ENCODE measurements at places on chromosomes 6 and 20.
A peak's percentile ranks its signal among the peaks of the same experiment; 100 is the strongest.

GRCh38 chr6:6697620-6698019 is 109.1 kb downstream of the LY86 start:
- no peak for DNase-seq

- no peak for DNase-seq
These were observed 29.9 kb upstream of the FAM210B start for GRCh38 chr20:56328861-56329260.

- no peak for DNase-seq
These were observed 4.4 kb upstream of the PLCB1 start for GRCh38 chr20:8127553-8128255.

DNA sequence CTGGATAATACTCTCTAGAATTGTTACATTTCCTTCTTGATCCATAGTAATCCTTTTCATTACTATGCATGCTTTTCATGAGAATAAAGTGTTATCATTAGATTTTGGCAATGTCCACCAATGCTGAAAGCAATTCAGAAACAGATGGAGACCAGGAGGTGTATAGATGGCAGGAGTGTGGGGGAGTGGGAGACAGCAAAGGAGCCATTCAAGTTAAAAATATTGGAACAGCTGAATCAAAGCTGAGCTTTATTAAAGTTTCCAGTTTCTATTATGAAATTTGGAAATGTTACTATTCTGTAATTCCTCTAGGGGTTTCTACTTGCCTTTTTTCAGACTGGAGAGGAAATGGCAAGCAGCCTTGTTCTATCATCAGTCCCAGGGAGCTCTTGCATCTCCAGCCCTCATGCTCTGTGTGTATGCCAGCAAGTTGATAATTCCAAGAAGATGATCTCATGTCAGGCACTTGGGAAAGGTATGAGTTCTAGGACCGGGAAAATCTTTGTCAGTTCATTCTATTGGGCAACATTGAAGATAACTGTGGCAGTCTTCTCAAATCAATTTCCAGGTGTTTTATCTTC is 228.0 kb downstream of the CD109 start:
- no peak for DNase-seq

DNA sequence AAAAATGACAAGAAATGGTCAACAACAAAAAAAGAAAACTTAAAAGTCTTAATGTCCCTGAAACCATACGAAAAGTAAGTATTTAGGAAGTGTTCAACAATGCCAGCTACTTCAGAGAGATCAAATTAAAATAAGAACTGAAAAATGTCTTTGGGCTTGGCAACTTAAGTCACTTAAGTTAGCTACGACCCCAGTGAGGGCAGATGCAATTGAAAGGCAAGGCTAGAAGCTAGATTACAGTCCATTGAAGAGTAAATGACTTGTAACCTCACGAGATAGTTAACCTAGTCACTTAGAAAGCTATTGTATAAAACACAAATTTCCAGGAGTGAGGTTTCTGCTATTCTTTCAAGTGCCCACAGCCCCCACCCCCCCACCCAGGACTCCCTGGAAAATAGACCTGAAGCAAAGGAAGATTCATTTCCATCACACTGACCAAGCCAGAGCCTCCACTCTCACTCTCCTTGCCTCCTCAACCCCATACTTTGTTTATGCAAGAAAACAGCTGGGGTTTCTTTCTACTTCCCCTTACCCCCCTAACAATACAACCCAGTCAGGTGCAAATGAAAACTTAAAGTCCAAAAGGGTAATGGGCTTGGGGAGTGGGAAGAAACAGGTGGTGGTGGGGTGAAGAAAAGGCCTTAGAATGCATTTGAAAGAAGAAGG is 14.6 kb downstream of the RTN4IP1 start:
- DNase-seq = no peak

DNA sequence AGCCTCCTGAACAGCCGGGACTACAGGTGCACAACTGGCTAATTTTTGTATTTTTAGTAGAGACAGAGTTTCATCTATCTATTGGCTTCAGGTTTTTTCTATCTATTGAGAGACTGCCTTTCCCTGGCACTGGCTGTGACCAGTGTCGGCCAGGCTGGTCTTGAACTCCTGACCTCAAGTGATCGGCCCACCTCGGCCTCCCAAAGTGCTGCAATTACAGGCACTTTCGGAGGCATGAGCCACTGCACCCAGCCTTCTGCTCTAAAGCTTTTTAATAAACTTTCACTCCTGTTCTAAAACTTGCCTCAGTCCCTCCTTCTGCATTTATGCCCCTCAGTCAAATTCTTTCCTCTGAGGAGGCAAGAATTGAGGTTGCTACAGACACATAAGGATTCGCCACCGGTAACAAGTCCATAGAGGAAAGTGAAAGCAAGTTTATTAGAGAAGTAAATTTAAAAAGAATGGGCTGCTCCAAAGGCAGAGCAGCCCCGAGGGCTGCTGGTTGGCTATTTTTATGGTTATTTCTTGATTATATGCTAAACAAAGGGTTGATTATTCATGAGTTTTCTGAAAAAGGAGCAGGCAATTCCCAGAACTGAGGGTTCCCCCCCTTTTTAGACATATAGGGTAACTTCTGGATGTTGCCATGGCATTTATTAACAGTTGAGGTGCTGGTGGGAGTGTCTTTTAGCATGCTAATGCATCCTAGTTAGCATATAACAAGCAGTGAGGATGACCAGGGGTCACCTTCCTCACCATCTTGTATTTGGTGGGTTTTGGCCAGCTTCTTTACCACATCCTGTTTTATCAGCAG is 44.8 kb upstream of the RNGTT start:
- DNase-seq = no peak

- no peak for DNase-seq
These were observed 15.9 kb downstream of the UNC5CL start for GRCh38 chr6:41023114-41023513.

DNA sequence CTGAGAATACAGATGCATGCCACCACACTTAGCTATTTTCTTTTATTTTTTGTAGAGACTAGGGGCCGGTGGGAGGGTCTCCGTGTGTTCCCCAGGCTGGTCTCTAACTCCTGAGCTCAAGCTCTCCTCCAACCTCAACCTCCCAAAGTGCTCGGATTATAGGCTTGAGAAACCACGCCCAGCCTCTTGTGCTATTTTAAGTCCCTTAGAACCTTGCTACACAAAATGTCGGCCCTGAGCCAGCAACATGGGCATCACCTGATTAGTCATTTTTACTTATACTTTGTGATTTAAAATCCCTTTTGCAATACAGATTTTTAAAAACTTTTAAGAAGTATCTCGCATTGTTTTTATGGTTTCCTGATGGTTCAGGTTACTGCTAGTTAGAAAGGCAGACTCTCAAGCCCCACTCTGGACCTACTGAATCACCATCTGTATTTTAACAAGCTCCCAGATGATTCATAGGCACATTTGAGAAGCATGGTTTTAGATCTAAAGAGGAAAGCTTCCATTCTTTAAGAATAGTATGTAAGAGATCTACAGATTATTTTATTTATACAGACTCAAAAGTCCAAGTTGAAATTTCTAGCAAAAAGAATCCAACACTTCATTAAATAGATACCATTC is 186.3 kb downstream of the PTPRT start:
- no peak for DNase-seq

DNA sequence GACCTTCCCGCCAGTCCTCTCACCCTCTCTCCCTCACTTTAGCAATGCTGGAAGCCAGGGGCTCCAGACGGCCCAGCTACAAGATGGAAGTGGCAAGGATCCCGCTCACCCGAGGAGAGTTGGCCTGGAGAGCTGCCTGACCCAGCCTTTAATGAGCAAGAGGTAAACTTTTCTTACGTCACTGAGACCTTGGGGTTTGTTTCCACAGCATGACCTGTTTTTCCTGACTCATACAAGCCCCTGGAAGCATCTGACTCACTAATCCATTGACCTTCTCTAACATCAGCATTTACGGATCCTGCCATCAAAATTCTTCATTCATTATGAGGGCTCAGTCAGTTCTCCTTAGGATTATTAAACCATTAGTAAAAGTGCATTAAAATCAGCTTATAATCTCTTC is 120.4 kb downstream of the MYLK4 start:
- DNase-seq = peak; percentile 97

GRCh38 chr6:45619211-45619760 is 241.6 kb upstream of the SUPT3H start:
- DNase-seq = no peak

GRCh38 chr6:127793396-127793795 is 107.5 kb downstream of the THEMIS start:
- DNase-seq = no peak

GRCh38 chr20:41055679-41056078 is 27.1 kb downstream of the TOP1 start:
- no peak for DNase-seq

- DNase-seq = no peak
These were observed 12.4 kb downstream of the MAP1LC3A start for GRCh38 chr20:34570859-34571306.

DNA sequence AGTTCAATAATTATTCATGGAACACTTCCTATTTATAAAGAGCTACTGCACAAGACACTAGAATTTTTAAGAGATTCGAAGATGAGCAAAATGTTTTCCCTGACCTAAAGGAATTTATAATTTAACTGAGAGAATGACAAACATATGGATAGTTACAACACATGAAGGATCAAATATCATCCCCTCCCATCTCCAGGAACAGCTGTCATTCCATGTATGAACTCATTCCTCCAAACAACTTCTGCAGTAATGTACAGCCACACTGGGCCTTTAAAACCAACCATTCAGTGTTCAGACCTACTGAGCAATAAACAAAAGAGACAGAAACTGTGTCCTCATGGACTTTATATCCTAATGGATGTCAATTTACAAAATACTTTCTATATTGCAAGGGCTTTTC is 87.8 kb downstream of the KIF16B start:
- DNase-seq = no peak

DNA sequence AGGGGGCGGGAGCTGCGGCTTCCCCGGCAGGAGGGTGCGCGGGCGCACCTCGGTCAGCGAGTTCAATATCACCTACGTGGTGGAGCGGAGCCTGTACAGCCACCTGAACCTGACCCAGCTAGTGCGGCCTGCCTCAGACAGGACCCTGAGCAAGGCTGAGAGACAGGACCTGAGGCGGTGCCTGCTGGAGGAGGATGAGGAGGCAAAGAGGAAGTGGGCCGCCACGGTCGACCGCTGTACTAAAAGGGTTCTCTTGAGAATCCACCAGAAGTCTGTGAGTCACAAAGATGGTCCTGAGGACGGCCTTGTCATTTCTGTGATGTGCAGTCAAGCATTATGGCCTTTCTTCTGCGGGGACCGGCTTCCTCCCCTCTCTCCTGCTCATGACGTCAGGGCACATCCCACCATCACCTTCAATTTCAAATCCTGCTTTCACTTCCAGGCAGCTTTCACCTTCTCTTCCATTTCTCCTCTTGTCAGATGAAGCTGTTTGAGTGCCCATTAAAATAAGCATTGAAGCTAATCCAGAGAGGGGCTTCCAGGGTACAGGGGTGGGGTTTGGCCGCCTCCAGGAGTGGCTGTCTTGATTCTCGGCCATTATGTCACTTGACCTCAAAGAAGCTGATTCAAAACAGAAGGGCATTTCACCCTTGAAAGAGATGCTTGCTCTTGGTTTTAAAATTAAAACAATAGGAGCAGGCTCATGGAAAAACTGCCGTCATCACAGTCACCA is 177.6 kb downstream of the SASH1 start:
- no peak for DNase-seq
